ENCODE measurements at places on chromosomes 3 and 15.

DNA sequence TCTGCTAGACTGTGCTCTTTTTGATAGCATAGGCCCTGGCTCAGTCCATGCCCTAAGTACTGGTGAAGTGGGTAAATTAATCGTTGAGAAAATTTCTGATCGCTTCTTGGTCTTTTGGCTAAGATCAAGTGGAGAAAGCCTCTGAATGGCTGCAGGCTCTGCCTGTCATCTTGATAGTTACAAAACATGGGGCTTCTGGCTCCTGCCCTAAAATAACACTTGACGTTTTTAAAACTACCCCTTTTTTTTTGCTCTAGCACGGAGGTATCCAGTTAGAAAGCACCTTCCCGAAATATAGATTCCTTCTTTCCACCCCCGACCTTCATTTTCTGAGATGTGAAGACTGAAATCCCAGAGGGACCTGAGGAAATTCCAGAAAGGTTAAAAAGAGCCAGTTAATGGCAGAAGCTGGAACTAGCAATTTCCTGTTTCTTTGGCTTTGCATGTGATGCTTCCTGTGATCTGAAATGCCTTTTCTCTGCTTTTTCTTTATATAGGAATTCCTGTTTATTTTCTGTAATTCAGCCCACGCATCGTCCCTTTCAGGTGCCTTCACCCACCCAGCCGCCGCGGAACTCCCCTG, 799 bp upstream of the C2CD4B start:
- peak; percentile 15 for DNase-seq

DNA sequence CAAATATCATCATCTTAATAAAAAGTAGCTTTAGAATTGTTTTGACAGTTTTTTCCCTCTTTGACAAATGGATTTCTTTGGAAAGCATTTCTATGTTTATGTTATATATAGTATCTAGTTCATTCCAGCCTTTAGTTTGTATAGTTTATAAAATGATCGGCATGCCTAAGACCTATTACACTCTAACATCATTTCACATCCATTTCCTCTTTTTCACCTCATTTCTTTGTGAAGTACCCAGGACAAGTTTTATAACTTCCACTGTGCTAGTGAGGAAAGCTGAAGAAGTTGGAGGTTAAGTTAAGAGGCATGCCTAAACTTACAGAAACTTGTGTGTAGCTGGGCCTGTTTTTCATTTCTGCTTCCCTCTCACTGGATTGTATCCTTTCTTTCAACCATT, 178.4 kb downstream of the TP63 start:
- DNase-seq: no peak

DNA sequence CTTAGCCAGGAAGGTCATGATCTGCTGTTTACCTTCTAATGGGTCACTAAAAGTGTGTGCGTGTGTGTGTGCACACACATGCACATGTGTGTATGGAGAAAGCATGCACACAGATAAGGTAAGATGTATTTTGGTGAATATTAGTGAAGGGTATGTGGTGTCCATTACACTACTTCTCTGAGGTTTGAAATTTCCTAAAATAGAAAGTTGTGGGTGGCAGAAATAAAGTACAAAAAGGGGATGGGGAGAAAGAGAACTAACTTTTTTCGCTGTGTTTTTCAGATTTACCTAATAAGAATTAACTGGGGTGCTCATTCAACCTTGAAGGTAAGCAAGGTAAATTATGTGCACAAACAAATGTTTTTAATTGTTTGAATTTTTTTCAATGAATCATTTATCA, 24.4 kb upstream of the NR2E3 start:
- no peak for DNase-seq

- no peak for DNase-seq
Observed at GRCh38 chr15:28888302-28888894, 2.6 kb downstream of the APBA2 start.

DNA sequence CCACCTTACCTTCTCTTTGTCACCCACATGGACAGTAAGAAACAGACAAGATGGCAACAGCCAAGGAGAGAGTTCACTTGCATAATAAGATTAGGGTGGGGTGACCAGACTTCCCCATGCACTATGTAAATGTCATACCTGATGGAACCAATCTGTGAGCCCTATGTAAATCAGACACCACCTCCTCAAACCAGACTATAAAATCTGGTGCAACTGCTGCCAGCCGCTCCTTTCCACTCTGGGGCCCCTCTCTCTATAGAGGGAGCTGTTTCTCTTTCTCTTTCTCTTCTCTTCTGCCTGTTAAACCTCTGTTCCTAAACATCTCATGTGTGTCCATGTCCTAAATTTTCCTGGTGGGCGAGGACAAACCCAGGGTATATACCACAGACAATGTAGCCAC, 405.5 kb upstream of the CNTN4 start:
- DNase-seq: no peak

DNA sequence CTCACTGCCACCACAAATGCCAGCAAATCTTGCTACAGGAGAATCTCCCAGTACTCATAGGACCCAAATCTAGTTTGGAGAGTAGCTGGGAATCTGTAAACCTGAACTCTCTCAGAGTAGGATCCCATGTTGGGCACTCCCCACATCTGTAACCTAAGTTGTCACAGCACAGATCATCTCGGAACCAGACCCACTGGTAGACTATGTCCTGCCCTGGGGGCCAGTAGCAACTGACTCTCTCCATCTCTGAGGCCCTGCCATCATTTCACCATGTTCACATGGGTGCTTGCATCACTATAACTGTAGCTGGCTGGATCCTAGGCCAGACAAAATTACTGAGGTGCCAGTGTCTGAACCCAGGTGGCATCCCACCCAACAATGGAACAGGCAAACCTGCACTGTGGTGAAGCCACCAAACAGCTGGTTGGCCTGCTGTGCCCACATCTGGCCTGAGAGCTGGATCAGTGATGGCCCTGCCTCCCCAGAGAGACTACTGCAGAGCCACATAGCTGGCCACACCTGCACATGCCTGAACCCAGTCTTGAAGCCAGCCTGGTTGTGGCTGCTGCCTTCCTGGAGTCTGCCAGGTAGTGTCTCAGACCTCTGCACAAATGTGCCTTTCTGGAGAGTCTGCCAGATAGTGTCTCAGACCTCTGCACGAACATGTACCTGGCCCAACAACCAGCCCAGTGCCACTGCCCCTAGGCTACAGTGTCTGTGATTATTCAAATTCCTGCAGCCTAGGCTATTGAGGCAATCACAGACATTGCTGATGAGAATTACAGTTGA, 82.0 kb downstream of the ISL2 start:
- no peak for DNase-seq

GRCh38 chr15:95932676-95933075, 397.8 kb upstream of the NR2F2 start:
- DNase-seq: peak; percentile 73

DNA sequence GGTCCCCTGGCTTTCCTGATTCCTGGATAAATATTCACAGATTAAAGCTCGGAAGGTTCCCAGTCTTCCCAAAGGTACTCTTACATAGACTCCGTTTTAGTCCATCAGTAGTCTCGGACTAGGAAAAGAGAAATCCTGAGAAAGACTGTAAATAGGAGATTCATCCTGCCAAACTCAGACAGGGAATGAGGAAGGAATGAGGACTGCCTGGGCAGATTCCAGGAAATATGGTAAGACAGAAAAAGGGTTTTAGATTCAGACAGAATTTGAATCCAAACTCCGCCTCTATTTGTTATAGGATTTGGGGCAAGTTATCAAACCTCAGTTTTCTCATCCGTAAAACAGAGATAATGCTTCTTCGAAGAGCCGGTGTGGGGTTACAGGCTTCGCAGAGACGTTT, 77.8 kb upstream of the VGLL4 start:
- no peak for DNase-seq

- no peak for DNase-seq
Observed at GRCh38 chr3:13624021-13624420, 75.1 kb downstream of the FBLN2 start.

DNA sequence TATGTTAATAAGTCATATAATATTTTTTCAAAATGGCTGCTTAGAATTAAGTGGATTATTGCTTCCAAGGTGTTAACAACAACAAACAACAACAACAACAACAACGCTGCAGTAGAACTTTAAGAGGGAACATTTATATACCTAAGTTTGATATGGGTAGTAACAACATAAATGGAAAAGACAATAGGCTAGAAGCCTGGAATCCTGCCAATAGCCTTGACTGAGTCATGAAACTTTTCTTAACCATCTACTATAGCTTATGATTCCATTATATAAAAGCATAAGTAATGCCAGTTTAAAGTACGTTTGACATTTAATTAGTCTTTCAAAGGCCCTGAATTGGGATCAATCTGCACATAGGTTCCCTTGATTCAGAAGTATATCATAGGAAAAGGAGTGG, 31.2 kb downstream of the SATB1 start:
- peak; percentile 33 for DNase-seq

DNA sequence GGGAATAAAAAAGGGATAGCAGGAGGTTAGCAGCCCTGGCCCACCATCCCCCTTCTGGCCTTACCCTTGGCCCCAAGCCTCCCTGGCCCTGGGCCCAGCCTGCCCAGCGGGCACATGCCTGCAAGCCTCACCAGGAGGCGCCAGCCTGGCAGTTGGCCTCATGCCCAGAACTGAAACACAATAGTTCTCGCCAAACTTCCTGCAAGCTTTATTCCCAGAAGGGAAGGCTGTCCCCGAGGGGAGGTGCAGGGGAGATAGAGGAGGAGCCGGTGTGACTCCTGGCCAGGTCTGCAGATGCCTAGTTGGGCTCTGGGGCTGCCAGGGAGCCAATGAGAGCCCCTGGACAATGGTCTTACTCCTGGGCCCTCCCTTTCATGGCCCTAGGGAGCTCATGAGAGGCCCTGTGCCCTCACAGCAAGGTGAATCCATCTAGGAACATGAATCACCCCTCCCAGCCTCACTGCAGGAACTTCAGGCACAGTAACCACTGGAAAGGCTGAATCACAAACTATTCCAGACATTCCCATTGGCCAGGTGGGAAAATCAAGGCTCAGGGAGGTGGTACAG, 4.0 kb downstream of the CCDC33 start:
- DNase-seq: peak; percentile 88

- DNase-seq: peak; percentile 79
Observed at GRCh38 chr3:58835086-58835485, 168.5 kb upstream of the FAM3D start.

- DNase-seq: no peak
Observed at GRCh38 chr15:87669846-87670245, 586.7 kb downstream of the NTRK3 start.

DNA sequence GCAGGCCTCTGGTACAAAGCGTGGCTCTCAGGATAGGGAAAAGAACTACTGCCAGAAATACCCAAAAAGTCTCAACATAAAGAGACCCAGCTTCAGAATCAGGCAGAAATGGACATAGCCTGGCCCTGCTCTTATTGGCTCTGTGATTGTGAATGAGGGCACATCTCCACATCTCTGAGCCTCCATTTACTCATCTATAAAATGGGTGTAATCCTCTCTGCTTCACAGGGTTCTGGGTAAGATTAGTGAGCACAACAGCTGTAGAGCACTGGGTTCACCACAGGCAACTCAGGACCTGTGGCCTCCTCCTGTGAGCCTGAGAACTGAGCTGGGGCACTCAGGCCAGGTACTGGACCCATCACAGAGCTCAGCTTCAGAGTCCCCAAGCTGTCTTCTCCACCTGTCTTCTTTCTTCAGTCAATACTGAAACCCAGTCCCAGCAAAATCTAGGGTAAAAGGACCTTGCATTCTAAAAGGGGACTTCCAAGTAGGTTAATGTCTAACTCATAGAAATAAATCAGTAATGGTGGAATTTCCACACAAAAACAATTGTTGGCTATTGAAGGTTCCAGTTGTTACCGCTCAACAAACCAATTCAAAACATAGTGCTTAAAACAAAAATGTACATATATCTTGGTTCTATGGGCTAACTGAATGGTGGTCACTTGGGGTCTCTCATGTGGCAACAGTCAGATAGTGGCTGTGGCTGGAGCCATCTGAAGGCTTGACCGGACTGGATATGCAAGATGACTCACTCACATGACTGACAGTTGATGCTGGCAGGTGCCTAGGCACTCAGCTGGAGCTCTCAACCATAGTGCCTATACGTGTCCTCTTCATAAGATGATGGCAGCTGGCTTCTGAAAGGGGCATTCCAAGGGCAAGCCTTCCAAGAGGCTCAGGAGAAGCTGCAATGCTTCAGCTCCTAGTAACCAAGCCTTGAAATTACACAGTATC, 47.3 kb downstream of the TRIM42 start:
- no peak for DNase-seq

GRCh38 chr15:49712846-49713450, 92.1 kb downstream of the DTWD1 start:
- no peak for DNase-seq

- DNase-seq: no peak
Observed at GRCh38 chr3:180762866-180763265, 83.6 kb upstream of the CCDC39 start.
